ENCODE measurements at places on chromosomes 3 and 15. TPM values are rescaled to one million over a fixed set of nuclear protein-coding genes. Genes with fewer than 3 reads are reported as not detected.

GRCh38 chr15:73909651-73910050 lies 16.6 kb upstream of the LOXL1 start:
- H3K4me1 ChIP-seq, result peaks cover 6% of the 10 kb centered on the region
- DNase-seq, result no peak
- no peak overlapping the region for H3K27ac ChIP-seq
- H3K36me3 ChIP-seq, result no peaks in the 10 kb centered on the region
- no peak overlapping the region for H3K4me3 ChIP-seq

DNA sequence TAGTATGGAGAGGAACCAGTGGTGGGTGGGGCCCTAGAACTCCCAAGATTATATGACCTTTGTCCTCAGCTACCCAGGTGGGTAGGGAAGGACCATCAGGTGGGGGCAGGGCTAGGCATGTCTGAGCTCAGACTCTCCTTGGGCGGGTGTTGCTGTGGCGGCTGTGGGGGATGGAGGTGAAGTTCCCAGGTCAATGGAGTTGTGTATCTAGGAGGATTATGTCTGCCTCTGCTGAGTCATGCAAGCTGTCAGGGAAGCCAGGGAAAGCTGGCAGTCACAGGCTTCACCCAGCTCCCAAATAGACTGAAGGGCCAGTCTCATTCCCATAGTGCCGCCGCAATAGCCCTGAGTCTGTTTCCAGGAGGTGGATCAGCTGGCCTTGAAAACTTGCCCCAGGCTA lies 139.7 kb upstream of the CFAP20DC start:
- H3K27ac ChIP-seq, result no peak overlapping the region
- no peak overlapping the region for H3K4me3 ChIP-seq
- no peaks in the 10 kb centered on the region for H3K27me3 ChIP-seq
- no peaks in the 10 kb centered on the region for H3K36me3 ChIP-seq
- DNase-seq, result no peak

CKMT1B gene
- total RNA-seq, result not detected

SLC38A3 gene
- not detected for total RNA-seq

All from CD4-positive, alpha-beta memory T cell (primary cell).